ENCODE measurements at places on chromosomes 7 and 10. TPM values are rescaled to one million over a fixed set of nuclear protein-coding genes. Genes with fewer than 3 reads are reported as not detected.

MMD2 gene
- total RNA-seq, result not detected

WIPF3 gene
- total RNA-seq, result 3.2 TPM

CPA1 gene
- total RNA-seq, result 0.73 TPM

GPRIN2 gene
- total RNA-seq, result 6.9 TPM

RABGEF1 gene
- 44.9 TPM for total RNA-seq

TUBAL3 gene
- 1.6 TPM for total RNA-seq

SPDYE16 gene
- not detected for total RNA-seq

MYO3A gene
- 0.33 TPM for total RNA-seq

GRCh38 chr7:127943541-127944521, 87.4 kb downstream of the LRRC4 start:
- DNase-seq, result no peak

DNA sequence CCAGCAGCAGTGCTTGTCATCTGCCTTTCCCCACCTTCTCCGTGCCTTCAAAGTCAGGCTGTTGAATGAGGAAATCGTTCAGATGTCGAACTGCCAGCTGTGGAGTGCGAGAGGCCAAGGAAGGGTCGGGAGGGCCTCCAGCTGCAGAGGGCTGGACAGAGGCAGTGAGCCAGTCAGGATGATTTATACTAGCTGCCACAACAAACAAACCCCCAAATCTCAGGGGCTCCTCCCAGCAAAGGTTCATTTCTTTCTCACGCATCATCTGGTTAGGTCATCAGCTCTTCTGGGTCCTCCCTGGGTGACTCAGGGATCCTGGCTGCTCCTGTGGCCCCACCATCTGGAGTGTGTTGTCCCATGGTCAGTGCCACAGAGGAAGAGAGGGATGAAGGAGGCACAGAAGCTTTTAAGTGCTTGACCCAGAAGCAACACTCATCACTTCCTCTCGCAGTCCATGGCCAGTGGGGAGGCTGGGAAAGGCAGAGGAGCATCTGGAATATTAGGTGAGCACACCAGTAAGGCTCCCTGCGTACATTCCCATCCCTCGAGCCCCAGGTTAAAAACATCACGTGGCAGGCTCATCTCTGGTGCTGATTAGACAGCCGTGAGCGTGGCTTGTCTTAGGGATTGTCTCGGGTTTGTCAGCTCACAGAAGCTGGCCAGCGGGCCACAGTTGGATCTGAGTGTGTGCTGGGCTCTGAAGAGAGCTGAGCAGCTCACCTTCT, 140.7 kb downstream of the RGS10 start:
- DNase-seq, result no peak

- no peak for DNase-seq
Measured at GRCh38 chr7:151251689-151252560, 3.4 kb upstream of the SMARCD3 start.

DNA sequence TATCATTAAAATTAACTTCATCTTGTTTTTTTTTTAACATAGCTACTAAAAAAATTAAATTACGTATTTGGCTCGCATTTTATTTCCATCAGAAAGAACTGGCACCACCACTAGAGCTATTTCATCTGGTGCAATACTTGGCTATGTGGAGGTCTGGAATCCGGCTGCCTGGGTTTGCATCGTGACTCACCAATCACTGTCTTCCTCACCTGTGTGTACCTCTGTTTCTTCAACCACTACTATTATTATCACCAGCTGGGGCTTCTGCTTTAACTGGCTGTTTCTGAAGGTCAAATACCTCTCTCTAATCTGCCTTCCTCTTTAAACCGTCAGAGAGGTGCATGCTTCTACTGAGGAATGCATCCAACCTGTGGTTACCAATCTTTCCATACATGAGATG, 6.5 kb downstream of the WDR91 start:
- DNase-seq, result no peak

- no peak for DNase-seq
Measured at GRCh38 chr7:113015034-113015645, 71.5 kb downstream of the GPR85 start.

GRCh38 chr7:135942614-135943013, 34.5 kb downstream of the MTPN start:
- no peak for DNase-seq

DNA sequence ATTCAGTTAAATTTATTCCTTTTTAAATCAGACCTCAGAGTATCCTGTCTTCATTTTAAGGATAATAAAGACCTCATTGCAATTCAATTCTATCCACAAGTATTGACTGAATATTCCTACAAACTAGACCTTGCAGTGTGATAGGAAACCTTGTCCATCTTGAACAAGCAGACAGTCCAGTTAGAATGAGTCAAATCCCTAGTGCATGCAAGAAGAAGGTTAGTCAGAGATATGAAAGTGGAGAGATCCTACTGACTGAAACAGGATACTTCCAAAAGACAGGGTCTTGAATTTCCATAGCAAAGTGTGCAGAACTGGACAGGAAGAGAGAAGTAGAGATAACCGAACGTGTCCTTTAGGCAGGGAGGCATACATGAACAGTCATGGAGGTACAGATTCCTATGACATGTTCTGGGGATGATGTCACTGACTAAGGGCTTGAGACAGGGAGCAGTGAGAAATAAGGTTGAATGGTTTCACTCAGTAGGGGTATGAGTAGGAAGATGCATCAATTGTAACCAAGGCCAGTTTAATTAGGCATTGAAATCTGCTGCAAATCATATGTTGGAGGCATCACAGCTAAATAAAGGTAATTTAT, 45.2 kb downstream of the PPP1R3A start:
- DNase-seq, result no peak

DNA sequence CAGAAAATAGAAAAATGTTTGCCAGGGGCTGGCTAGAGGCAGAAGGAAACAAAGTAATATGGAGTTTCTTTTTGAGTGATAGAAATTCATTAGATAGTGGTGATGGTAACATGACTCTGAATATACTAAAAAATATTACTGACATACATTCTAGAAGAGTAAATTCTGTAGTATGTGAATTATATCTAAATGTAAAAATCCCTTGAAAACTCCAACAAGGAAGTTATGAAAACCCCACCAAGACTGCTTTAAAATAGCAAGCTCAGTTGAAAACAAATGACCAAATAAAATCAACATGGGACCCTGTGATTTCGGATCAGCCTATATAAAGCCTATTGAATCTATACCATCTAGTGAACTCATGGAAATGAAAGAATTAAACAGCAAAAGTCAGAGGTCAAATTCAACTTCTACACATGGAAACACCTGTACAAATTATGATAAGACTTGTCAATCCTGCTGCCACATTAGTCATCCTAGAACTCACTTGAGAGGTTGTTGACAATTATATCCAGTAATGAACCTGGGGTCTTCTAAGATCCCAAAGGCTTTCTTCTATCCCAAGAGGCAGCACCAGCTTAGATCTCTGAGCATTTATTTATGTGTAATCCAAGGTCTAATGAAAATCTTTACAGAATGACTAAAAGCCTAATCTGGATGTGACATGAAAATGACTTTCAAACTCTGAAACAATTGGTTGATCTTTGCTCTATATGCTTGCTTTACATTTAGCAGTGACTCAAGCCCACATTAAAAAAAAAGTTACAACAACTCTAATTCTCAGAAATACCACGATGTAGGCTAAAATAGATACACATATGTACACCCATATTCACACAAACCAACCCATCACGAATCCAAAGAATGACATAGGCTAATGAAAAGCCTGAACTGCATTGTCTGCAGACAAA, 59.3 kb downstream of the OSBPL3 start:
- DNase-seq, result no peak

GRCh38 chr7:120832803-120833202, 25.1 kb downstream of the TSPAN12 start:
- DNase-seq, result no peak

GRCh38 chr10:26528715-26529393, 90.7 kb downstream of the APBB1IP start:
- DNase-seq, result no peak

DNA sequence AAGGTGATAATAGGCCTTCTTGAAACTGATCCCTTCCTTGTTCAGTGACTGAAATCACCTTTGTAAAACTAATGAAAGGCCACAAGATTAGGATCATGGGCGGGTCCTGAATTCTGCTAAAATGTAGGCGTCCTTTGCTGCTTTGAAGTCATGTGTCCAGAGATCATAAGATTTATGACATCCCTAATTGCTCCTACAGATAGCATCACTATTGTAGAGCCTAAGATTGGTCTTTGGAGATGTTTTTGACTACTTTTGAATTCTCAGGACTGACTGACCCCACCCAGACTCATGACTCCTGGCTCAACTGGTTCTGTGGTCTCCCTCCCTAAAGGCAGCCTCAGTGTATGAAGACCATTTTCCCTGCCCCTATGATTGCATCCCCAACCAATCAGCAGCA, 322.6 kb upstream of the SEMA3D start:
- no peak for DNase-seq

GRCh38 chr7:67758551-67758950, 761.9 kb downstream of the TYW1 start:
- no peak for DNase-seq

Data from breast epithelium (tissue), 4 donors.